ENCODE measurements at places on chromosomes 12 and 14.

DNA sequence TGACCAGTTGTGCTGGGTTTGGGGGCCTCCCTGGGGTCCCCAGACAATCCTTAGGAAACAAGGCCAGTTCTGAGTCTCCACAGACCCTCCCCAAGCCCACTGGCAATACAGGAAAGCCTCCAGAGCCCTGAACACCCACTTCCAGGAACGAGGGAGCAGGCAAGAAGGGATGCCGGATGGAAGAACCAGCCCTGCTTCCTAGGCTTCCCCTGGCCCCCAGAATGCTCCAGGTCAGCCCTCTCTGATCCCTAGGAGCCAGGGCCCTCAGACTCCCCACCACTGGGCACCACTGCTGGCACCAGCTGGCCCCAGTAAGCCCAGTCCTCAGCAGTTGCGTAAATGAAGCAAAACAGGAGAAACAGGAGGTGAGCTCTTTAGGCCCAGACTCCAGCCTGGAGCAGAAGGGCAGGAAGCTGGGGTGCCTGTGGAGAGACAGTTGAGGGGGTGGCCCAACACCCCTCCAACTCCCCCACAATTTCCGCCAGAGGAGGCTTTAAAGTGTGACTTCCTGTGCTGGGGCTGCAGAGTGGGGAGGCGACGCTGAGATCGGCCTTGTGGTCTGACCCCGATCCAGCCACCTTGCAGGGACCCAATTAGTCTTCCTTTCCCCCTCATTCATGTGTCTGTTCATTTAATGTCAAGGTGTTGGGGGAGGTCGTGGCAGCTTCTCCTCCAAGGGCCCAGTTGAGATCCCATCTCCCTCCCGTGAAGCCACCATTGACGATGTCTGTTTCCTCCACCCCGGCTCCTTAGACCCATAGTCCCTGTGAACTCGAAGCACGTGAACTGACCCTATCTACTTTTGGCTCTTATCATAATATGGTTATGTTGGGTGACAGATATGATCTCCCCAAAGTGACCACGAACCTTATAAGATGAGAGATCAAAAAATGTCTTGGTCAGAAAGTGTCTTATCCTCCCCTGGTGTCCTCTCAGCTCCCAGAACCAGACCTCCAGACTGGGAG lies 4.7 kb downstream of the TNFRSF1A start:
- DNase-seq = no peak

DNA sequence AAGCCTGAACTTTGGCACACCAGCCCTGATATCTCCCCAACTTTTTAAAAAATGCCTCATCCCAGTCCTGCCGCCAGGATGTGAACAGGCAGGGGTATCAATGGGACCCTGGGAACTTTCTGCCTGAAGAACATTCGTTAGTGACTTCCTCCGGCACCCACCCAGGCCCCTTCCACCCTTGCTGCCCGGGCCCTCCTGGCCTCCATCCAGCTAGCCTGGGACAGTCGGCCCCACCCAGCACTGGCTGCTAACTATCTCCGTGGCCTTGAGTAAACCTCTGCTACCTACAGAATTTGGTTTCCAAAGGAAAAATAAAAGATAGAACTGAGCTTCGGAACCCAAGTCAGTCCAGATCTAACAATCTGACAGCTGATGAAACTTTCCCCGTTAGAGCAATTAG lies 14.3 kb downstream of the SCARB1 start:
- DNase-seq = no peak

DNA sequence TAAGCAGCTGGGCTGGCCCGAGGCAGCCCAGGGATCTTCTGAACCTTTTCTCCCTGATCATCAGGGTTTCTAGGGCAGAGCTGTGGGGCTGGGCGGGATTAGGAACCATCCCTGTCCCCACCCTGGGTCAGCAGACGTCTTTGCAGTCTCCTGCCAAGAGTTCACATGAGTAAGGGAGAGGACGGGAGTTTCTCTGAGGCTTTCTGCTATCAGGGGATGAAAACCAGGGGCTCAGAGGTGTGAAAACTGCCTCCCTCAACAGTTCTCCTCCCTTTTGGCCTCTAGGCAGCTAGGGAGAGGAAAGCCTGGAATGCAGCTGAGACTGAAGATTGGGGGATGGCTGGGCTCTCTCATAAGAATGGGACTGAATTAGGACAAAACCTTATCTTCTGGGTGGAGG lies 7.9 kb downstream of the ZNF385A start:
- DNase-seq = no peak

GRCh38 chr14:93375673-93376156 lies 28.7 kb downstream of the COX8C start:
- no peak for DNase-seq

DNA sequence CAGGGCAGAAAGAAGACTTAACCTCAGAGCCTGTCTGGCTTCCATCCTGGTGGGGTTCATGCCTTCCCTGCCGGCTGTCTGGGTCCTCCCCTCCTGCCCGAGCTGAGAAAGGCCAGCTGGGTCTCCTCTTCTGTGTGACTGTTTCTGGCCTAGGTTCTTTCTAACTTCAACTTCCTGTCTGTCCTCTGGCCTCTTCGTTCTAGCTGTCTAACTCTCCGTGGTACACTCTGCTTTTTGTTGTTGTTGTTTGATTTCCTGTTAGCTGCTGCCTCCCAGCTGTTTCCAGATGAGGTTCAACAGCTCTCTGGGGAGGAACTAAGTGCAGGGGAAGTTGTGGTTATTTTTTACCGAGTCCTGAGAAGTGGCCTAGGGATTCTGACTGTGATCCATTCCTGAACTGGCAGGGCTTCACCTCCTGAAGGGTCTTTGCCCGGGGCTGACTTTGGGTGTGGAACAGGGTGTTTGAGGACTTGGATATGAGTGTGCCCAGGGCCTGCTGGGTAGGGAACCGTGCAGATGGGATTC lies 3.2 kb downstream of the MLXIP start:
- no peak for DNase-seq

DNA sequence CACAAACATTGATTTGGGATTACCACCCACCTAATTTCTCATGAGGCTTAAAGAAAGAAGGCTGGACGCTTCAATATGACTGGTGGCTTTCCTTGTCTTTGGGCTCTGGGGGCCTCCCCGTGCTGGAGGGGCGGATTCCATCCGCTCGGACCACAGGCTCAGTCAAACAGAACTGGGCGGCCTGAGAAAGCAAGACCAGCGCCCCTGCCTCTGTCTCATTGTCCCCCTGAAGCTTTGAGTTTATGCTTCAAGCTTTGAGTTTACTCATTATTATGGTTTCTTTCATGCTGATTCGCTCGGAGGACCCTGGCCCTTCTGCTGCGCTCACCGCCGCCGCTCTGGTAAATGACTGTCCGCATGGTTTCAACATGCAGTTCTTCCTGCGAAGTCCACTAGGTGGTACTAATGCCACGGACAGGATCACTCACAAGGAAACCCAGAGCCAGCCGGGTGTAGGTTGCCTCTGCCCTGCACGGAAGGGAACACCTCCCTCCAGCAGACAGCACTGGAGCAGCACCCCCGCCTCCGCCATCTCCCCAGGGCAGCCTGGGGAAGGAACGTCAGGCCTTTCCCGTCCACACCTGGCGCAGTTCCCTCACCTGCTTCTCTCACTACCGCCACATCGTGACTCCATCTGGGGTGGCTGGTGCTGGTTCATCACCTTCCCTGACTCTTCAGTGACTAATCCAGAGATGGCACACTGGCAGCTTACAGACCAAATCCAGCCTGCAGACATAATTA lies 13.2 kb upstream of the TIGAR start:
- DNase-seq = peak; percentile 72

- DNase-seq = no peak
Observed at GRCh38 chr12:94754653-94755052, 104.3 kb upstream of the TMCC3 start.

DNA sequence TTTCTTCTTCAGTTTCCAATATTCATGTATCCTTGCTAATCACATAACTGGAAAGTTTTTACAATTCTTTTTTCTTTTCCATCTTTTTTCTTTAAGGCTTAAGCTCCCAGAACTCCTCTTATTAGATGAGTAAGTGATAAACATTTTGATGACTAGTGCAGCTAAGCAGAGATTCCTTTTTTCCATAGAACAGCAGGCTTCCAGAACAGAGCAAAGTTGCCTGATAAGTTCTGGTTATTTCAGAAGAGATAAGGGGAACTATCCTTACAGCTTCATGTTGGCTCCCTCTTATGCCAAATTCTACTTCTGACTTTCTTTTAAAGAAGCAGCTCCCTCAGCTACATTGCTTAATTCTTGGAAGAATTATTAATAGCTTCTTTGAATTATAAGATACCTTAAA lies 194.7 kb upstream of the FAR2 start:
- no peak for DNase-seq

DNA sequence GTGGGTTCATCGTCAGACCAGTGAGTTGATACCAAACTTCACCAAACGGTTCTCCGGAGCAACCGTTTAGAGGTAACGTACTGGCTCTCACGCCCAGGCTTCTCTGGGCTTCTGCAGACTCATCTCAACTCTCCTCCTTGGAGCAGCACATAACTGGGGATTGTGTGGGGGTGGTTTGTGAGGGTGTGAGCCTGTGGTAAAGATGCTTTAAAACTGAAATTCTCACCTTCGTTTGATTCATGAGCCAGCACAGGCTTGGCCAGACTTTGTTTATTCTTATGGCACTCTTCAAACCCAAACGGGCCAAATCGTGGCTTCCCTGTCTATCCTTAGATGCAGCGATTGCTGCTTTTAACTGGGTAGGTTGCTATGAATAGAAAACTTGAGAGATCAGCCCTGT lies 121.3 kb downstream of the SAMD4A start:
- DNase-seq = no peak

DNA sequence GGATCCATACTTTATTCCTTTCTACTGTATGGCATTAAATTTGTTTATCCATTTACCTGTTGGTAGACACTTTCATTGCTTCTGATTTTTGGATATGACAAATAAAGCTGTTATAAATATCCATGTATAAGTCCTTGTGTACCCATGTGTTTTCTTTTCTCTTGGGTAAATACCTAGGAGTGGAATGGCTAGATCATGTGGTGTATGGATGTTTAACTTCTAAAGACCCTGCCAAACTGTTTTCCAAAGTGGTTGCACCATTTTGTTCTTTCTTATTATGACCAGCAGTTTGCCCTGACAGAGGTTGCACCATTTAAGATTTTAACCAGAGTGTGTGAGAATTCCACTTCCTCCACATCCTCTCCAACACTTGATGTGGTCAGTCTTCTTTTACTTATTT lies 6.0 kb upstream of the DAZAP2 start:
- DNase-seq = no peak

DNA sequence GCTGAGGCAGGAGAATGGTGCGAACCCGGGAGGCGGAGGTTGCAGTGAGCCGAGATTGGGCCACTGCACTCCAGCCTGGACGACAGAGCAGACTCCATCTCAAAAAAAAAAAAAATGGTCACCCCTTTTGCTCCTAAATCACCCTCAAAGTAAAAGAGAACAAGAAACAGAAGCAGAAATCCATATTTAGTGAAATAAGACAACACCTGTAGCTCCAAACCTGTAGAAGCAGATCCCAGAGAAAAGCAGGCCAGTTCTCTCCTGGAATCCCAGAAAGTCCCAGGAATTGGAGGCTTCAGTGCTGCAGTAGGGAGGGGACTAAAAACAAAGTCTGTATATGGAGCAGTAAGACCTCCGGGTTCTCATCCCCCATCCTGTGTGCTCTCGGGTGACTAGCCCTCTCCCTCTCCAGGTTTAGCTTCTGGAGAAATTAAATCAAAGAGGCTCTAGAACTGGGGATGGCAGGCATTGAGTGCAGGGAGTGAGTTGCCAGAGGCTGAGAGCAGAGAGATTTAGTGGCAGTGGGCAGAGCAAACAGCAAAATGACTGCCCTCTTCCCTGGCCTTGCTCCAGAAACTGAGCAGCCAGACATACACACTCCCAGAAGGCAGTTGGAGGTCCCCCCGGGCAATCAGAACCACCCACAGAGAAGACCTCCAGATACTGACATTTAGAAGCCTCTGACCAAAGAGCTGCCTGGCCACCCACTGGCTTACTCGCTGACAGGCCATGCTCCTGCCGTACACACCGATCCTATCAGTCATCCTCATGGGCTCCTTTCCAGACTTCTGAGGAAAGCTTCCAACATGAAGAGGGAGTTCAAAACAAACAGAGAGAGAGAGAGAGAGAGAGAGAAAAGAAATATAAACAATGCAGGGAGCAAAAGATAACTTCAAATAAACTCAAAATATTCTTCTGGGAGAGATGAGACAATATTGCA lies 6.3 kb upstream of the MLXIP start:
- DNase-seq = no peak

- no peak for DNase-seq
Observed at GRCh38 chr12:65074932-65075331, 46.2 kb downstream of the WIF1 start.

GRCh38 chr14:39212034-39212433 lies 21.7 kb upstream of the MIA2 start:
- no peak for DNase-seq

DNA sequence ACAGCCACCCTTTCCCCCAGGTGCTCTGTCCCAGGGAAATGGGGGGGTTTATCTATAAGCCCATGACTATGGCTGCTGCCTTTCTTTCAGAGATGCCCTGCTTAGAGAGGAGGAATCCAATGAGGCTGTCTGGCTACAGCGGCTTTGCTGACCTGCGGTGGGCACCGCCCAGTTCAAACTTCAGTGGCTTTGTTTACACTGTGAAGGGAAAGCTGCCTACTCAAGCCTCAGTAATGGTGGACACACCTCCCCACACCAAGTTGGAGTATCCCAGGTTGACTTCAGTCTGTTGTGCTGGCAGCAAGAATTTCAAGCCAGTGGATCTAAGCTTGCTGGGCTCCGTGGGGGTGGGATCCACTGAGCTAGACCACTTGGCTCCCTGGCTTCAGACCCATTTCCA lies 869.2 kb downstream of the SLC6A15 start:
- no peak for DNase-seq

DNA sequence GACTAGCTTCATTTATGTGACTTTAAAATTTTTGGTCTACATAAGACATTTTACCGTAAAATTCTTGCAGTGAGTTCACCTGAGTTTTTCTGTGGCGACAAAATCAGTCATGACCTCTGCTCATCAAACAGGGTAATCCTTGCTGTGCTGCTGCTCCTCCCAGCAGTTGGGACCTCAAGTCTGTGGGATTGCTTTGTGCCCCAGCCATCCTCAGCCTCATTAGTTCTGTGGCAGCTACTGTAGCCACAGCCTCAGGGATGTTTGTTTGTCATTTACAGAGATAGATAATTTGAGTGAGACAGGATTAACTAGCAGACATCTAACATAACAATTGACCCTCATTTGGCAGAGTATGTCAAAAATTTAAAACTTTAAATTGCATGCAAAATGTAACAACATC lies 357.0 kb downstream of the PCNX1 start:
- DNase-seq = no peak

- no peak for DNase-seq
Observed at GRCh38 chr12:109495012-109495411, 17.6 kb downstream of the UBE3B start.

DNA sequence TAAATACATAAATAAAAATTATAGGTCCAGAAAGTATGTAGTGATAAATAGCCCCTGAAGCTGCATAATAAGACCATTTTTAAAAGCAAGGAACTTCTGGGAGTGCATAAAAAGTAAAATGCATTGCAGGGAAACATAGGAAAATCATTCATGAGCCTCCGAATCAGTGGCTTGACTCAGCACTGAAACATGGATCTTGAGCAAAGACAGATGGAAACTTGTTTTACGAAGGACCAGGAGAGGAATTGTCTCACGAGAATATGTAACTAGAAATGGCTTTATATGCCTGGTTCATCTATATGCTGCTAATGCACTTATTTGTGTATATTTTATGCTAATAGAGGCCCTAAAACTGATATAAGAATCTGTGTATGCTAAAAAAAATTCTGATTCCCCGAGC lies 14.7 kb downstream of the TMEM30B start:
- DNase-seq = no peak

- no peak for DNase-seq
Observed at GRCh38 chr14:102900631-102901571, 21.6 kb upstream of the AMN start.

Measured in sciatic nerve (tissue), 2 donors.